Fibroblast of skin of left biceps (primary cell): ENCODE measurements at places on chromosomes 16 and 17.

DNA sequence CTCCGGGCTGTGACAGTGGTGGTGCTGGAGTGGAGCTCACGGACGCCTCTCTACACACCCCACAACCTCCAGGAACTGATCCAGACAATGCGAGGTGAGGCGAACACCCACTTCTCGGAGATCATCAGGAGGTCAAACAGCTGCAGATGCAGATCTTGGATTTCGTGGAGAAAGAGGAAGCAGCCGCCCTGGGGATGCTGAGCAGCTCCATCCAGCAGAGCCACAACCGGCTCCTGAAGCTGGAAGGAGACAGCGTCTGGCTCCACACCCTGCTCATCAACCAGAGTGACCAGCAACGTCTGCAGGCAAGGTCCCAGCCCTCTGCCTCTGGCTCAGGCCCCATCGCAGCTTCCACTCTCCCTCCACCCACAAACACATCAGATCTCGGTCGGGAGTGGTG is 13.2 kb upstream of the SLC16A5 start:
- DNase-seq, result no peak

DNA sequence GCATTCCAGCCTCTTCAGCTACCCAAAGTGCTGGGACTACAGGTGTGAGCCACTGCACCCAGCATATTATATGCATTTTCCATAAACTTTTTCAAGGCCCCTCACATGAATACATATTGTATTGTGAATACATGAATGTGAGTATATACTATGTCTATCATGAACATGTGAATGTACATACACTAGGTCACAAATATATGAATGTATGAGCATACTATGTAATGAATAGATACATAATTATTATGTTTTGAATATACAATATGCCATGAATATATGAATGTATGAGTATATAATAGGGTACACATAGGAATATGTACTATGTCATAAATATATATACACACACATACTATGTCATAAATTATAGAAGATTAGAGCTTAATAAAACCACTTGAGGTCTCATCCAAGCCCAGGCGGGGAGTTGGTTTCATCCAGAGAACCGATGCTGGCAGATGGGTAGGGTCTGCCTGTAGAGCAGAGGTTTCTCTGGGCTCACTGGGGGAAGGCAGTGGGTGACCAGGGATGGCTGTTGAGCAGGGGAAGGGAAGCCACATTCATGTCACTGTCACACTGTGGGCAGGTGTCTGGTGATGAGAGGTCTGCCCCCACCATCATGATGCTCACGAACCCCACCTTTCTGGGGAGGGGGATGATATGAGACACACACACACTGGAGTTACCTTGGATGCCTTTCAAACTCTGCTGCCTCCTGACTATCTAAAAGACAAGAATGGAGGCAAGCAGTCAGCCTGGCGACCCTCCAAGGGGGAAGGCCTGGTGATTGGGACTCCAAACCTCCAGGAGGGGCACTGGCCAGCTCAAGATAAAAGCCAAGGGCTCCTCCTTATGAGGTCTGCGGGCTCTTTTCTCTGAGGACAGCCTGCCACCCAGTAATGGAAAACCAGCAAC is 7.3 kb downstream of the C16orf95 start:
- no peak for DNase-seq

- no peak for DNase-seq
Measured at GRCh38 chr16:15970743-15971439, 21.5 kb downstream of the ABCC1 start.

DNA sequence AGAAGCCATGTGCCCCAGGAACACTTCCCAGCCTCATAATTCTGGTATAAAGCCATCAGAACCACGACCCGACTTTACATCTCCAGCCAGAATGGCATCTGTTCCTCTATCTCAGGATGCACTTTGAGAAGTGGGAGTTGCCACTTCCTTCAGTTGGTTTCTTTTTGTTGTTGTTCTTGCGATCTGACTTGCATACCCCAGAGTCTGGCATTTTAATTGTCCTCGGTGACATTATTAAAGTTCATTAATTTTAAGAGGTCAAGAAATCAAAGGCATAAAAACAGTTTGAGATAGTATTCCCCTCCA is 13.5 kb downstream of the MARCHF10 start:
- DNase-seq, result no peak

GRCh38 chr17:78089576-78090281 is 38.8 kb downstream of the TMC6 start:
- DNase-seq, result no peak

DNA sequence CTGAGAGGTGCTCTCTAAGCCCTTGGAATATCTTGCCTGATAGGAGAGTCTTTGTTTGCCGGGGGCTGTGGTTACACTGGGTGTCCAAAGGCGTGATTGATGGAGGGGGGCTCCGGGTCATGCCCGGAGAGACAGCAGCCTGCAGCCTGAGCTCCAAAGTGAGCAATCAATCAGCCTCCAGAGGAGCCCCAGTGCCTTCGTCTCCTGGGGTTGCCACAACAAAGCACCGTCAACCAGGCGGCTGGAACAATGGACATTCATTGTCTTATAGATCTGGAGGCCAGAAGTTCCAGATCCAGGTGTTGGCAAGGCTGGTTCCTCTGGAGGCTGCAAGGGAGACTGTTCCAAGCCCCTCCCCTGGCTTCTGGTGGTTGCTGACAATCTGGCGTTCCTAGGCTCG is 24.0 kb upstream of the GINS2 start:
- no peak for DNase-seq

DNA sequence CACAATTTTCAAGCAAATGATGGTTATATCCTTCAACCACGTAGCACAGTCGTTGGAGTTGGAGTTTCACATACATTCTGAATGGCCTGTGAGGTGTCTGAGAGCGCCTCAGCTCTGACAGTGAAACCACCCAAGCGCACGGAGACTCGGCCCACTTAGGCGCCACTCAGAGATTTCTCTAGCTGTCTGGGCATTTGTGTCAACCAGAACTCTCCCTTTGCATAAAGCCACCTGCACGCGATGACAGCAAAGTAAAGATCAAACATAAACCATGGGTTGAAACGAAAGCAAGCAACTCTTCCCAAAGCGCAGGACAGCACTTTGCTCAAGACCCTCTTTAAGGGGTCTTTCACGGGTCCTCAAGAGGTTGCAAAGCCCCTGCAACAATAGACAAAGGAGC is 533 bp downstream of the SLC6A4 start:
- DNase-seq, result no peak

DNA sequence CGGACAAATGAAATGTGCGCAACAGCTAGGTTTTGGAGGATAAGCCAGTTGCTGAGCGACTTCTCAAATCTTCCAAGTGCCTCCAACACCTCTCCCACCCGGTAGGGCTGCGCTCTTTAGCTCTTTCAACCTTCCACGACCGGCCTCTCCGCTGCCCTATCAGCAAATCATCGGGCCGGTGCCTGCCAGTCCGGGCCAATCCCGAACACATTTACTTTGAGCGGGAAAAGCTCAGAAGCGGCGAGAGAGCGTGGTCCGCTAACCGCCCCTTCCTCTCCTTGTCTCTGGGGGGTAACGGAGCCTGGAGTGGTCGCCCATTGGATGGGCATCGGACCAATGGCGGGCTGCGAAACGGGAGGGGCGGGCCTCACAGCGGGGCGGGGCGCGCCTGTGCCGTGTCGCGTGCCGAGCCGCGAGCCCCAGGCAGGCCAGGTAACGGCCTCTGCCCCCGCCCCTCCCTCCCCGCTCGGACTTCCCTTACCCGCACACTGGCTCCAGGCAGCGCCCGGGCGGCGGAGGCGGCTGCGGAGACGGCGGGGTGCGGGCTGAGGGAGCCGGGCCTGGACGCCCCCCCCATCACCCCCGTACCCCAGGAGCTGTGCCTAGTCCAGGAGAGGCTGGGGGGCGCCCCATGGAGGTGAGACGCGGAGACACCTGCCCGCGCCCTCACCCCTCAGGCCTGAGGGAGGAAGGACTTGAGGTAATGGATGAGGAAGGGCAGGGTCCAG is at the start of gene MEIOC:
Gene MEIOC (plus strand): TSS at position 486 of the 728 bp plus-strand sequence. CDS start 146 bp downstream, at position 632.
- DNase-seq, result no peak

- no peak for DNase-seq
Measured at GRCh38 chr16:3807425-3808123, 72.9 kb downstream of the CREBBP start.

DNA sequence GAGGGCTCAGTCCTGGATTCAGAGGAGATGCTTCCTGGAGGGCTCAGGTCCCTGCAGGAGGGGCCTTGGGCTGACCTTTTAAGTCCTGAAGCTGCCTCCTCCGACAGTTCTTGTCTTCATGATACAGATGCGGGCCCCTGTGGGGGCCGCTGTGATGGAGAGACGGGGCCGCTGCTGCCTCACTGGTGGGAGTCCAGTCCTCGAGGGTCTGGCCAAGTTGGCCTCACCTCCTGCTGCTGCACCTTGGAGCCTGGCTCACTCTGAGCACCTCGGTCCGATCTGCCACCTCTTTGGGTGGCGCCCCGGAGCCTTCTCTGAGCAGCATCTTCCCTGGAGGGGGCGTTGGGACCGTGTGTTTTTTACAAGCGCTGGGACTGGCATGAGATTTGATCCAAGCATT is 79.1 kb downstream of the KLHDC4 start:
- DNase-seq, result no peak

DNA sequence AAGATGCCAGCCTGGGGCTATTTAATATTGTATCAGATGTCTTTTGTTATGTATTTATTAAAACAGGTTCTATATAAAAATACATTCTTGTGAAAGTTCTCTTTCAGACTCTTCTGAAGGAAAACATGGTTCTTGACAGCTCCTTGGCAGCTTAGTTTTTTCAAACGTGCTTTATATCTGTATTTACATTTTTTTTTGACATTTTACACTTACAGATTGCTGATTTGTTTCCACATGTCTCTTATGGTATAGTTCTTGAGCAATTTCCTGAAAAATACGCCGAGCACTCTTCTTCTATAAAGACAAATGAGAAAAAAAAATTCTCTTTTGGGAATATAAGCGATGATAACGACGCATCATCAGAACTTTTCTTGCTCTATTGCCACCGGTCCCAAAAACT is 9.5 kb downstream of the IGSF6 start:
- no peak for DNase-seq

DNA sequence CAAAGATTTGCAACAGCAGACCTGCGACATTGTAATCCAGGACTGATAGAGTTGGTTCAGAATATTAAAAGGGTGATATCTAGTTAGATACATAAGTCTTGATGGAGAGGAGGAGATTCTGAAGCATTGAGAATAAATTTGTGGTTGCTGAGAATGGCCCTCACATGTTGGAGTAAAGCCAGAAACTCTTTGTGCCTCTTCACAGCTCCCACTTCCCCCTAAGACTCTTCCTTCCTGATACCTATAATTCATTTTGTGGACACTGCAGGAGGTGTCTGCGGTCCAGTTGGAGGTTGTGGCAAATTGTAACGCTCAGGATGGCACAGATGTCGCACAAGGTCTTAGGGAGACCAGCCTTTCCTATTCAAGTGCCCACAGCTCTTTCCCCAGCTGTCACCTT is 17.5 kb downstream of the WWOX start:
- DNase-seq, result no peak

GRCh38 chr16:2385190-2385836 is 43.9 kb upstream of the CCNF start:
- DNase-seq, result no peak

GRCh38 chr17:28834420-28834819 is 8.2 kb downstream of the FAM222B start:
- DNase-seq, result no peak

DNA sequence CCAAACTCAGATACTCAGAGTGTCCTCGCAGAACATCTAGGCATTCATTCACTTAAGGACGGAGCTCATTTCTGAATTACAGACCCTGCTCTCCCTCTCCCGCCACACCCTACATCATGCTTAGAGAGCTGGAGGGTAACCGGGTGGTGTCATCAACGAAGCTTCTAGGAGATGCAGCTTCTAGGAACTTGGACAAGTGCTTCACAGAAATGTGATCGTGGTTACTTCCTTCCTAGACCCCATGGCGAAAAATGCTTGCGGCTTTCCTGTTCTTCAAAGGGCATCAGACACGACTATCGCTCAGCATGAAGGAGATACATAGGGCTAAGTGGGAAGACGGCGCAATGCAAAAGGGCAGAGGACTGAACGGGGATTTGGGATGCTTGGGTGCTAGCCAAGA is 126.8 kb downstream of the ZFHX3 start:
- DNase-seq, result no peak
